ENCODE measurements at places on chromosomes 4 and X.

DNA sequence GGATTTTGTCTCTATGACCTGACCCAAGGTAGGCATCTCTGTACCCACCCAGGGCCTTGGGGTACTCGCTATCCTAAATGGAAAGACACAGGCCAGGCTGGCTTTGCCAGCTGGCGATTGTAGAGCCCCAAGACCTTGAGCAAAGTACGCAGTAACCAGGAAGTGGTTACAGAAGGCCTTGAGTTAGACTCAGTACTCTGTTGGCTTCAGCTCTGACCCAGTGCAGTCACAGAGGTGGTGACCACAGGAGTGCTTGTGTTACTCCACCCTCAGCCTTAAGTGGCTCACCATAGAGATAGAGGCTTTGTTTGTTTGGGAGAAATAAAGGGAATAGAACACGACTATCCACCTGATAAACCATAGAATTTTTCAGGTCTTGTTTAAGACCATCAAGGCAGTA lies 880.5 kb upstream of the POU3F4 start:
- no peaks in the 10 kb centered on the region for H3K4me1 ChIP-seq
- H3K27me3 ChIP-seq, result no peaks in the 10 kb centered on the region
- no peak overlapping the region for H3K27ac ChIP-seq
- no peak for DNase-seq
- H3K4me3 ChIP-seq, result no peak overlapping the region
- no peaks in the 10 kb centered on the region for H3K36me3 ChIP-seq

GRCh38 chrX:132046533-132046932 lies 23.4 kb downstream of the STK26 start:
- peaks cover 6% of the 10 kb centered on the region for H3K4me1 ChIP-seq
- no peak for DNase-seq

DNA sequence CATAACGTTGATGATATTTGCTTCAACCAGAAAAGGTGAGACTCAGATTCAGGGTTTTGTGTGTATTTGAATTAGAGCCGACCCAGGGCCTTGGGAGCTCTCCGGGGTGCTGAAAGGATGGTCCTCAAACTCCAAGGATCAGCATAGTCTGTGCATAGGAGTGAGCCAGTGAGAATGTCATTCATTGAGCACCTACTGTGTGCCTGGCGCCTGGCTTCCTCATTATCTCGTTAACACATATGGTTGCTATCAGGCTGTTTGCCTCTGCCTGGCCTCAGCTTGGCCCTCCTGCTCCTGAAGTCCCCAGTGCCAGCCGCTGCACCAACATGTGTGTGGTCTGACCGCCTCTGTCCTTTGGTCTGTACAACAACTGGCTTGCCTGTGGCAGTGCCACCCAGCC lies 25.1 kb upstream of the JAKMIP1 start:
- DNase-seq, result no peak
- H3K36me3 ChIP-seq, result no peaks in the 10 kb centered on the region
- H3K4me1 ChIP-seq, result no peaks in the 10 kb centered on the region
- peaks cover 28% of the 10 kb centered on the region for H3K27me3 ChIP-seq

- peaks cover 4% of the 10 kb centered on the region for H3K36me3 ChIP-seq
- H3K4me3 ChIP-seq, result no peak overlapping the region
- no peak for DNase-seq
- H3K27ac ChIP-seq, result no peak overlapping the region
- peaks cover 4% of the 10 kb centered on the region for H3K4me1 ChIP-seq
These were observed 95.0 kb downstream of the RAPGEF2 start for GRCh38 chr4:159197885-159198269.

- H3K4me1 ChIP-seq, result no peaks in the 10 kb centered on the region
- no peak for DNase-seq
- H3K27me3 ChIP-seq, result no peaks in the 10 kb centered on the region
These were observed 203.0 kb downstream of the GRIA2 start for GRCh38 chr4:157423526-157424020.

DNA sequence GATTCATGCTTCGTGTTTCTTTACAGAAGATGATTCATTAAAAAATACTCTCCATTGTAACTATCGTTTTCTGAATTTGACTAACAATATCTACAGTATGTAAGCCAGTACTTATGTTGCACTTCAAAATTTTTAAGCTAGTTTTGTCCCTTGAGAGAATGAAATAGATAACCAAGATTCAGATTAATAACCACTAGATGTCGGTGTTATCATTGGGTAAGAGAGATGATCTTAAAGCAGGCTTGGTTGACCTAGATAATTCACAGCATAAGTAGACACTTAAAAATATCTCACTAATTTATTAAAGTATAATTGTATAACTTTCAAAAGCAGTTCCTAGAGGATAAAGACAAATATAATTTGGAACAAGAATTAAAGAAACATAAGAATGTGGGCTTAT lies 430.9 kb downstream of the C4orf33 start:
- peaks cover 3% of the 10 kb centered on the region for H3K27me3 ChIP-seq
- no peak overlapping the region for H3K27ac ChIP-seq
- H3K4me3 ChIP-seq, result no peak overlapping the region
- H3K36me3 ChIP-seq, result no peaks in the 10 kb centered on the region

- DNase-seq, result no peak
- H3K4me1 ChIP-seq, result no peaks in the 10 kb centered on the region
- no peak overlapping the region for H3K27ac ChIP-seq
These were observed 186.7 kb upstream of the WDFY3 start for GRCh38 chr4:85153221-85153620.

GRCh38 chrX:3461397-3462165 lies 115.1 kb upstream of the MXRA5 start:
- no peaks in the 10 kb centered on the region for H3K27me3 ChIP-seq
- H3K36me3 ChIP-seq, result no peaks in the 10 kb centered on the region
- no peak overlapping the region for H3K27ac ChIP-seq
- H3K4me3 ChIP-seq, result no peak overlapping the region
- no peak for DNase-seq

DNA sequence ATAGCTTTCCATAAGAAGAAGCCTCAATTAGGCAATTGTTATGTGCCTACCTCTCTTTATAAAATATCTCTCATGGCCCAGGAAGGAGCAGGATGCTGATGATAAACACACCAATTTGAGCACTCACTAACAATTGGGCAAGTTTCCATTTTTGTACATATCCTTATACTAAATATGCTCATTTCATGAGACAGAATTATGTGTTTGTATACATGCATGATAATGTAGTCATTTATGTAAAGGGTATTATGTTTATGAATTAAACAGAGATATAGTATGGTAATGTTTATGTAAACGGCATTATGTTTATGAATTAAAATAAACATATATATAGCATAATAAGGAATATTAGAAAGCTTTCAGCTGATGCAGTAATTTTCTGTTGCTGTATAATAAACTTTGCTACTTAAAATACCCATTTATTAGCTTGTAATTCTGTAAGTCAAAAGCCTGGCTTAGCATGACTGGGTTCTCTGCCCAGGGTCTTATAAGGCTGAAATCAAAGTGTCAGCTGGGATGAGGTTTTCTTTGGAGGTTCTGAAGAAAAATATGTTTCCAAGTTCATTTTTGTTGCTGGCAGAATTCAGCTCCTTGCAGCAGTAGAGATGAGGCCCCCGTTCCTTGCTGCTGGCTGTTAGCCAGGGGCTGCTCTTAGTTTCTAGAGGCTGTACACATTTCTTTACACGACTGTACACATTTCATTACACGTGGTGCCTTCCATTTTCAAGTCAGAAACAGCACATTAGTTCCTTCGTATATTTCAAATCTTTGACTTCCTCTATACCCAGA lies 89.0 kb downstream of the GLRA2 start:
- DNase-seq, result no peak
- H3K4me3 ChIP-seq, result no peak overlapping the region
- no peaks in the 10 kb centered on the region for H3K27me3 ChIP-seq
- no peaks in the 10 kb centered on the region for H3K4me1 ChIP-seq

GRCh38 chr4:94256144-94256783 lies 48.6 kb downstream of the SMARCAD1 start:
- H3K4me1 ChIP-seq, result peaks cover 1% of the 10 kb centered on the region
- H3K36me3 ChIP-seq, result peaks cover 6% of the 10 kb centered on the region
- DNase-seq, result no peak
- H3K4me3 ChIP-seq, result no peak overlapping the region
- no peak overlapping the region for H3K27ac ChIP-seq

- no peak for DNase-seq
- no peak overlapping the region for H3K27ac ChIP-seq
- H3K36me3 ChIP-seq, result no peaks in the 10 kb centered on the region
- H3K4me1 ChIP-seq, result no peaks in the 10 kb centered on the region
These were observed 287.6 kb downstream of the ARHGAP24 start for GRCh38 chr4:85762529-85762871.

DNA sequence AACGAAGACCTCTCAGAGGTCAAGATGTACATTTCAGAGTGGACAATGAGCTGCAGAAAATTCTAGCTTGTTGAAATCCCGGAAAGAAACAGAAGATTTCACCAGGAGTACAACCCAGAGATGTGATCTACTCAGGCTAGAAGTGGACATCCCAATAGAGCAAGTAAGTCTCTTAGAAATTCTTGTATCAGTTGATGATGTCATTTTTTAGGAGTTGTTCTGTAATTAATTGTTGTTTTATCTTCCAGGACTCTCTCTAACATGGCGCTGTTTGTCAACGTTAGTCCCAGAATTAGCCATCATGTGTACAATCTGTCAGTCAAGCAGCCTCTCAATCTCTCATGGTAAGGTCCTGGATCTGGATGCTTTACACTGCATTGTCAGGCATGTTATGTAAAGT lies 174.4 kb downstream of the GRIA3 start:
- H3K27me3 ChIP-seq, result peaks cover 2% of the 10 kb centered on the region
- DNase-seq, result no peak
- no peaks in the 10 kb centered on the region for H3K4me1 ChIP-seq

GRCh38 chr4:55871299-55871800 lies 17.9 kb downstream of the EXOC1 start:
- H3K27ac ChIP-seq, result no peak overlapping the region
- H3K4me1 ChIP-seq, result peaks cover 3% of the 10 kb centered on the region
- H3K4me3 ChIP-seq, result no peak overlapping the region
- peaks cover 17% of the 10 kb centered on the region for H3K36me3 ChIP-seq
- no peaks in the 10 kb centered on the region for H3K27me3 ChIP-seq

DNA sequence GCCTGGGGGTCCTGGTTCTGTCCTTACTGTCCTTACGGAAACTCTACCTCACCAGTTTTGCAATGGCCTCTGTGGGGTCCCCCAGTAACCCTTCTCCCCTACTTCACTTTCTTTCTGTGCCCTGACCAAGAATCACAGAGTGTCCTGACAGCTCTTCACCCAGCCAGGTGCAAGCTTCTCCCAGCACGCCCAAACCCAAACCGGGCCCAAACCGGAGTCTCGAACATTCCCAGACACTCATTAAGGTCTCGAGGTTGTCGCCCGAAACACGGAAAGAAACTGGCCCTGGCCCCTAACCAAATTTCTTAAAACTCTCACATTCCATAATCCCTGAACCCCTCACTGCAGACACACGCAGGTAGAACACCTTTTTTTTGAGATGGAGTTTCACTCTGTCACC lies 19.1 kb downstream of the TRIML1 start:
- H3K4me3 ChIP-seq, result no peak overlapping the region
- no peaks in the 10 kb centered on the region for H3K4me1 ChIP-seq
- no peaks in the 10 kb centered on the region for H3K27me3 ChIP-seq
- H3K27ac ChIP-seq, result no peak overlapping the region

DNA sequence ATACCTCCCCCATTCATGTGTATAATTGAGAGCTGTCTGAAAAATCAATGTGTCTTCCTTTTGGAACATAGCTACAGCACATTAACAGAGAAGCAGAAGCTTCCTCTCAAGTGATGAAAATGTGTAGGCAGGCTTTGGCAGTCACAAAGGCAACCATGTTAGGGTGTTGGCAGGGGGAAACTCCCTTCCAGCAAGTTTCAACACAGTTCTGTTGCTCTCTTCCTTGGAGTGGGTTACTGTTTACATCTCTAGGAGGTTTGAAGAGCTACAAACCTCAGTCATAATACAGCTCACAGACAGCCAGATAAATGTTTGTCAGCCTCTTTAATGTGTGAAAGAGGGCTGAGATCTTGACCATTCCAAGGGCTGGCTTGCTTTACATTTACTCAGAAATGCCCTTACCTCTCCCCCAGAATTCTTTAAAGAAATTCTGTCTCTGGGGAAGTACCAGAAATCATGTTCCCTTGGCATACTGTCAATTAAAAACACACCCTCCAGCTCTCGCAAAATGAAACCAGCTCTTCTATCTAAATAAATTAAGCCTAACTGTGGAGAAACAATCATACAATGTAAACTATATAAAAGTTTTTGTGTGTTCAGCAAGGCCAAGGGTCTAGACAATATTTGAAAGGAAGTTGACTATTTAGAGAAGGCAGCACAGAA lies 18.9 kb downstream of the ZBTB33 start:
- H3K4me1 ChIP-seq, result peaks cover 3% of the 10 kb centered on the region
- peaks cover 2% of the 10 kb centered on the region for H3K36me3 ChIP-seq
- no peak overlapping the region for H3K4me3 ChIP-seq
- DNase-seq, result no peak

DNA sequence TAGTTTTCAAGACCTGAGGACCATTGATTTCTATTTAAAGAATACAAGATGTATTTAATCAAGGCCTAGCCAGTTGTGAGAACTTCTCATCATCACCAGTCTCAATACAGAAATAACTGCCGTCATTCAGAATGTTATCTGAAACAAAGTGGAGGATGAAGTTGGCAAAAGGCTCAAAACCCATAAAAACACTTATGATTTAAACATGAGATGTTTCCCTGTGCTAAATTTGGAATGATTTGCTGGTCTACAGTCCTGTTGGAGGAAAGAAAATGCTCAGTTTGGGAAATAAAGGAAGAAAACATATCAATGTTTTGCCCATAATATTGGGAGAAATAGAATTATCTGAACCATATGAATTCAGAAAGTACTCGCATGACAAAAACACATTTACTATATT lies 192.2 kb downstream of the ADGRA3 start:
- H3K27me3 ChIP-seq, result peaks cover 2% of the 10 kb centered on the region
- no peak overlapping the region for H3K27ac ChIP-seq
- no peaks in the 10 kb centered on the region for H3K4me1 ChIP-seq

- H3K4me1 ChIP-seq, result no peaks in the 10 kb centered on the region
- DNase-seq, result no peak
- no peaks in the 10 kb centered on the region for H3K36me3 ChIP-seq
- no peak overlapping the region for H3K27ac ChIP-seq
These were observed 202.0 kb downstream of the DHX15 start for GRCh38 chr4:24382381-24382780.

DNA sequence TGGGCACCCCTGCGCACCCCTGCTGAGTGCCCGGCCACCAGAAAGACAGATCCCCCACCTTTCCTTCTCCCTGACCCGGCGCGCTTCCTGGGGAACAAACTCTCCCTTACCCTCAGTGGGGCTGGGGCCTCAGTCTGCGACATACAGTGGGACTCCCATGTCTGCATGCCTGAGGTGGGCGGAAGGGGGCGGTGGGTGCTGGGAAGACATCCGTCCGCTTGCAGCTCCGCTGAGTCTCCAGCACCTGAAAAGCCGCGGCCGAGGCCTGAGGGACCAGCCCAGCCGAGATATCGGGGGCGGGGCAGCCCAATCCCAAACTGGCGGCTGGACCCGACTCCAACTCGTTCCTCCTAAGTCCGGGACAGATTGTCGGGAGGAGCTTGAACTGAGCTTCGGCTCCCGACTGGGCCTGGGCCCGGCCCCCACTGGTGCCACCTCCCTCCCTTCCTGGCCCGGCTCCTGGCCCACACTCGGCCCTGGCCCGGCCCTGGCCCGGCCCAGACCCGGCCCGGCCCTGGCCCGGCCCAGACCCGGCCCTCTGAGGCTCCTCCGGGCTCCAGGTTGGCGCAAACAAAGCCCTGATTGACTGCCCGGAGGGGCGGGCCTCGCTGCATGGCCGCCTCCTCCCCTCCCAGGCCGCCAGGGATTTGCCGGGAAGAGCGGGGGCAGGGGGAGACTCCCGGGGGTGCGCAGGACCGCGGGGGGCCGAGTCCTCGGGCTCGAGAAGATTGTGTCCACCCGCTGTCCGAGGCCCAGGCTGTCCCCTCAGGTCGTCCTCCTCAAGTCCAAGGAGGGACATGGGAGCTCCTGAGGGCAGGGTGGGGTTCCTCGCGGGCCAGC lies 877 bp upstream of the SLC16A2 start:
- H3K27me3 ChIP-seq, result peaks cover 31% of the 10 kb centered on the region
- peak overlapping the region; percentile 81 for H3K4me3 ChIP-seq
- peaks cover 3% of the 10 kb centered on the region for H3K4me1 ChIP-seq
- H3K36me3 ChIP-seq, result no peaks in the 10 kb centered on the region
